Panc1 (cell line): ENCODE measurements at places on chromosomes 4 and X. TPM values are rescaled to one million over a fixed set of nuclear protein-coding genes. Genes with fewer than 3 reads are reported as not detected.

- no peak for DNase-seq
Observed at GRCh38 chr4:99411041-99411440, 24.1 kb downstream of the ADH7 start.

GRCh38 chrX:40474645-40475044, 106.1 kb upstream of the ATP6AP2 start:
- DNase-seq = no peak

DNA sequence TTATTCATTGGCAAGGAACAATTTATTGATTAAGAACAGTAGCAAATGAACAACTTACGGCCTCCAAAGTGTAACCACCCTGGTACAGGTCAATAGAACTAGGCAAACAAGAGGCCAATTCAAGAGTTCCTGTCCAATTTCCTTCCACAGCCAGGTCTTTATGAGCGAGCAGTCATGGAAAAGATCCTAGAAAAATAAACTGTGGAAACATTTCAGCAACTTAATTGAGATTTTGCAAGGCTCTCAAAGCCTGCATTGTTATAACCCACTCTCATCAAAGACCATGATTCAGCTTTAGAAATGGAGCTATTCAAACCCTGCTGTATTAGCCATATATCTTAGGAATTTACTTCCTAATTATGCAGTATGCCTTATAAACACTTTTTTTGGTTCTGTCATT, 43.6 kb downstream of the UNC5C start:
- DNase-seq = no peak

DNA sequence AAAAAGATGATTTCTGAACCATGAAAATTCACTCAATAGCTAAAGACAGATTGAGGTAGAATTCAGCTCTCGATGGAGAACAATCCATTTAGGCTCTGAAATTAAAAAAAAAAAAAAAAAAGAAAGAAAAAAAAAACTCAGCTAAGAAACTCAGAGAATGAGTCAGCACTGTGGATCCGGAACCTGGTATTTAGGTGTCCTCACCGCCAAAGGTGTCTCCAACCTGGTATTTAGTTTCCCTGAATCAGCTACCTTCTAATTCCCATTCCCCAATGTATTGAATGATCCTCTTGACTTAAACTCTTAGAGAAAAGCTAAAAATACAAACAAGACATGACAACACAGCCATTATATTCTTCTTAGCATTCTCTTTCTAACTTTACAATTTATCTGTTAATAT, 150.3 kb upstream of the RASGEF1B start:
- no peak for DNase-seq

DNA sequence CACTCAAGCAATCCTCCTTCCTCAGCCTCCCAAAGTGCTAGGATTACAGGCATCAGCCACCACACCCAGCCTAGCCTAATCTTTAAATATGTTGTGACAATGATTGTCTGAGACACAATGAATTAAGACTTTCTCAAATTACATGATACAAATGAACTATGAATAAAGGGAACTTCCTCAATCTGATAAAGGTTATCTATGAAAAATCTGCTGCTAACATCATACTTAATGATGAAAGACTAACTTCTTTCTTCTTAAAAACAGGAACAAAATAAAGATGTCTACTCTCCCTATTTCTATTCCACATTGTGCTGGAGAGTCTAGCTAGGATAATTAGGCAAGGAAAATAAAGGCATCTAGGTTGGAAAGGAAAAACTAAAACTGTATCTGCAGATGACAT, 60.0 kb downstream of the PDHA1 start:
- no peak for DNase-seq

- no peak for DNase-seq
Observed at GRCh38 chrX:152641996-152642395, 4.3 kb downstream of the GABRQ start.

- no peak for DNase-seq
Observed at GRCh38 chr4:97656044-97656720, 487.1 kb downstream of the STPG2 start.

The SNX25 gene
- total RNA-seq = 16.7 TPM

The ADGRG2 gene
- 2.0 TPM for total RNA-seq

The SRPK3 gene
- 1.6 TPM for total RNA-seq
